ENCODE measurements at places on chromosomes 3 and 15.

DNA sequence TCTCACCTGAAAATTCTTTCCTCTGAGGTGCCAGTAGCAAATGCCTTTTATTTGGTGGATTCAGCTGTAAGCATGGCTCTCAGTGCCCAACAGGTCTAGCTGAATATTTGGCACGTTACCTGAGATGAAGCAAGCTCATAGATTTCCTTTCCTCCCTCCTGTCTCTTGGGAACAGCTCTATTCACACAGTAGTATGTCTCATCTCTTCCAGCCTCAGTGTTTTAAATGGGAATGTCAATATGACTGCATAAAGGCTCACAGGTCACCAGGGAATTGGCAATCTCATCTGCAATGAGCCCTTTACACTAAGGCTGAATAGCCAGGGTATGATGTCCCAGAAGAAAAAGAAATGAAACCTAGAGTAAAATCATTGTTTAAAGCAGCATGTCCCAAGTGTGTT lies 733.5 kb downstream of the NTRK3 start:
- DNase-seq: no peak

GRCh38 chr15:29812384-29812694 lies 9.9 kb downstream of the TJP1 start:
- DNase-seq: no peak

- no peak for DNase-seq
Observed at GRCh38 chr3:40308725-40309417, 636 bp upstream of the EIF1B start.

- no peak for DNase-seq
Observed at GRCh38 chr3:168251371-168251770, 155.6 kb upstream of the GOLIM4 start.

- DNase-seq: no peak
Observed at GRCh38 chr3:190362258-190362657, 25.7 kb upstream of the CLDN16 start.

- no peak for DNase-seq
Observed at GRCh38 chr3:188916934-188917401, 254.8 kb upstream of the TPRG1 start.

GRCh38 chr3:28867836-28868235 lies 413.0 kb upstream of the RBMS3 start:
- no peak for DNase-seq

DNA sequence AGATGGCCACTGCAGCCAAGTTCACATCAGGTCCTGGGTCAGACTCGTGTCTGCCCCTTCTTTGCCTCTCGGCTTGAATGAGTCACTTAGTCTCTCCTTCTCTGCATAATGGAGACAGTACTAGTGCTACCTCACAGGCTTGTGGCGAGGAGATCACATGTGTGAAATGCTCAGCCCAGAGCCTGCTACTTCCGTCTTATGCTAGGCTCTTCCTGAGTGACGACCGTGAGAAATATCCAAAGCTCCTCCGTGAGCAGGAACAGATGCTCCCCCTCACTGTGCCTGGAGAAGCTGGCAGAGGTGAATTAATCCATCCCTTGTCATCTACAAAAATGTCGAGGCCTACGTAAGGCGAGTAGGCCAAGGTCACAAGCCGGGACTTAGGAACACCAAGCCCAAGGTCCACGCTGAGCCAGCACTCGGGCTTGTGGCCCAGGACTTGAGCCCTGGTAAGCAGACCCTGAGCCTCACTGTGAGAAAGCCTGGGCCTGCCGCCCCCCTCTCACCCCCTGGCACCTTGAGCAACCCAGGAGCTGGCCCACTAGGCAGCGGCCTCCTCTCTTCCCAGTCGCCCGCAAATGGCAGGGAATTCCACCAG lies 17.9 kb downstream of the PAK6 start:
- DNase-seq: no peak

DNA sequence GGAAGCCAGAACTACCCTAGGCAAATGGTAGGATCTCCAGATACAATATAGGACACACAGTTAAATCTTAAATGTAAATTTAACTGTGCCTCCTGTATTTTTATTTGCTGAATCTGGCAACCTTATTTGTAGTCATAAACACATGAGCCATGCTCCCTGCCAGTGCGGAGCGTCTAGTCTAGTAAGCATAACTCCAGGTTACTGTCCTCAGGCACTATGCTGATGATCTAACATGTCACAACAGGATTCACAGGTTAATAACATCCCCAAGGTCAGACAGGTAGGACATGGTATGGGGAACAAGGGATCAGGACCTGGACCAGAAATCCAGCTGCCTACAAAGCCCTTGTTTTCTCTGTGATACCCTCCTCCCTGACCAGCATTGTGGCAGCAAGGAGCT lies 305.1 kb downstream of the CACNA2D3 start:
- DNase-seq: no peak

DNA sequence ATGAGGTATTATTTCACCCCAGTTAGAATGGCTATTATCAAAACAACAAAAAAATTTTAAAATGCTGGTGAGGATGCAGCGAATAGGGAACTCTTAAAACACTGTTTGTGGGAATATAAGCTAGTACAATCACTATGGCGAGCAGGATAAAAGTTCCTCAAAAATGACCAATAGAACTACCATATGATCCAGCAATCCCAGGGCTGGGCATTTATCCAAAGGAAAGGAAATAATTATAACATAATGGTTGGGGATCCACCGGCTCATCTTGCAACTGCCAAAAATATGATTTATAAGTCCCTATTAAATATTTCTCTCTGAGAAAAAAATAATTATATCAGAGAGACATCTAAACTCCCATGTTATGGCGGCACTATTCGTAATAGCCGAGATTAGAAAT lies 127.6 kb upstream of the MME start:
- no peak for DNase-seq

GRCh38 chr3:194023501-194024280 lies 112.3 kb upstream of the HES1 start:
- no peak for DNase-seq

All from uterus (tissue), 4 donors.